NCI-H774 (cell line): ENCODE measurements at places on chromosomes 1 and 21.

DNA sequence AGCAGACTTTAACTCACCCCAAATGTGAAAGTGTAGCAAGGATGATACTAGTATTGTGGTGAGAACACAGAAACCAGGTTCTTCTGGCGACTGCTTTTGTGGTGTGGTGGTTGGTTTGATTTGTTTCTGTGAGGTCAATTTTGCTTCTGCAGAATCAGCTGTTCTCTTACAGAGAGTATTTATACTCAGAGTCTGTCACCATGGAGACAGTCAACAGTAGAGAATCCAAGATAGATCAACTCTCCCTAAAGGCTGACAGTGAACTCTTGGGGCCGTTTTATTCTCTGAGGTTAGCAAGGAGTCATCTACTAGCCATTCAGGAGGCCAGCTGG, at the start of gene CFAP107:
CFAP107 (plus strand) TSS at position 209 of the 332 bp plus-strand sequence. CDS start 231 bp downstream, outside the sequence.
- peak; percentile 2 for DNase-seq

GRCh38 chr1:154837672-154838171, 32.4 kb downstream of the KCNN3 start:
- peak; percentile 60 for DNase-seq

- no peak for DNase-seq
Observed at GRCh38 chr1:167503626-167504466, 14.5 kb downstream of the CD247 start.

DNA sequence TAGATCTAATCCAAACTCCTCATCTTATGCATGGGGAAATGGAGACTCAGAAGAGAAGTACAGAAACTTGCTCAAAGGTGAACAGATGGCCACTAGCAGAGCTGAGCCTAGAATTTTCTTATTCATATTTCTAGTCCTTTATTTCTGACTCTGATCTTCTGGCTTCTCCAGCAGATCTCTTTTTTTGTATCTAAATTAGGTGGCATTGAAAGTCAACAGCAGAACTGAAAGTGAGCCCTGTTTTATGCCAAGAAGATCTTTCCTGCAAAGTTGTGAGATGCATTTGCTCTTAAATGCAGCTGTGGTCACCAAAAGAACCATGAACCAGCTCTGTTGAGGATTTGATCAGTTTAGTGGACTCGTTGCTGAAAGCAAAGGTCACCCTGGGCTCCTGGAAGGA, 75.5 kb downstream of the KAZN start:
- no peak for DNase-seq

DNA sequence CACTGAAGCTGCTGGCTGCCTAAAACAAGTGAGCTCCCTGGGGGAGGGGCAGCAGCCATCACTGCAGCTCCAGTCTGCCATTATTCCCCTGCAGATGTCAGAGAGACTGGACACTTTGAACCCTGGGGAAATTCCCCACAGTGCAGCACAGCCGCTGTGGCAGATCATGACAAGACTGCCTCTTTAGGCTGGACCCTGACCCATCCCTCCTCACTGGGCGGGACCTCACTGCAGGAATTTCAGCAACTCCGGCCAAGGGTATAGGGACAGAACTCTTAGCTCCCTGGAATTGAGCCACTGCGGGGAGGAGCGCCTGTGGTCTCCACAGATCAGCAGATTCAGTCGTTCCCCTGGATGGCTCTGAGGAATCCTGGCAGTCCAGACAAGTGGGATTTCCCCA, 964.6 kb downstream of the BRINP3 start:
- no peak for DNase-seq

DNA sequence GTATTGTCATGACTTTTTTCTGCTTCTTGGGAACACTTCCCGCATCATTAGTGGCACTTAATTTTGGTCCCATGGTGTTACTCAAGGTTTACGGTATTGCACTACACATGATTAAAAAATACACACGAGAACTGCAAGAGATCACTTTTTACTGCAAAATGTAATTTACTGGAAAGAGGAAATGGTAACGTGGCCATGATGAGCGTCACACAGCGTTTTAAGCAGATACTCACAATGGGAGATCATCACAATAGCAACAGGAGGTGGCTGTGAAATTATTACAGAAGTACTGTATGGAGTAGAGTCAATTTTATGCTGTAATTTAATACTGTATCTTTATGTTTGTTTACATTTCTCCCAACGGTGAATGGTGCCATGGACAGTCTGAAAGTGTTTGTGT, 1510.3 kb downstream of the AMY1C start:
- DNase-seq = no peak

DNA sequence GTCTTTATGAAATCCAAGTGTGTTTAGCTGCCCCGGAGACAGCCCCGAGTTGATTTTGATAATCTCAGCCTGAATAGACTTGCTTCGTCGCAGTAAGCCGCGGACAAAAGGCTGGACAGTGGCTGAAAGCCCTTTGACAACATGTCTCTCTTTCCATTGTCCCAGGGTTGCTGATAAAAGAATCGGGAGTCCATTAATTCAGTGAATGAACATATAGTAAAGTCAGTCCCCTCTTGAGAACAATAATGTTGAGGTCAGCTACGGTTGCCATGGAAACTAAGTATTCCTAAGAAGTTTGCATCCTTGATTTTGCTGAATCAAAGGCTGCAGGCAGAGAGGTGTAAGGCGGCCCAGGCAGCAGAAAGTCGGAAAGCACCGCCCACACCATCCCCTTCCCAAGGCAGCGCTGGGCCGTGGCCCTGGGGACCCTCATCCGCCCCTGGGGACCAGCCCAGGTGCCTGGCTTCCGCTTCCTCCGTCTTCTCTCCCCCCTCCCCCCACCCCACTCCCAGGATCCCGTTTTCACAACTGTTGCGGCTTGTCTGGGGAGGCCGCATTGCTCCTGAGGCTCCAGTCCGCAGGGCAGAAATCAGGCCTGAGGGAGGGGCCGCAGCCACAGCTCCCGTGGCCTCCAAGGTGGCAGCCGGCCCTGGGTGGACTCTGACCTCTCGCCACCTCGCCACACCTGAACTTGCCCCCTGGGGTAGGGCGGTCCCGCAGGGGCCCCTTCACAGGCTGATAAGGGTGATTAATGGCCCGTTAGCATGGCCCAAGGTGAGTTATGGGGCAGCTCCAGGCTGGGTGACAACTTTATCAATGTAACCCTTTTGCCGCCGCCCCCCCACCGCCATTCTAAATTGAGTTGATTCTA, 180.9 kb downstream of the PRDM16 start:
- no peak for DNase-seq

GRCh38 chr21:42746593-42747275, 93.3 kb downstream of the PDE9A start:
- DNase-seq = no peak

GRCh38 chr1:167752219-167752985, 30.6 kb downstream of the MPZL1 start:
- DNase-seq = no peak

GRCh38 chr1:155077758-155078445, 735 bp upstream of the EFNA3 start:
- DNase-seq = no peak

DNA sequence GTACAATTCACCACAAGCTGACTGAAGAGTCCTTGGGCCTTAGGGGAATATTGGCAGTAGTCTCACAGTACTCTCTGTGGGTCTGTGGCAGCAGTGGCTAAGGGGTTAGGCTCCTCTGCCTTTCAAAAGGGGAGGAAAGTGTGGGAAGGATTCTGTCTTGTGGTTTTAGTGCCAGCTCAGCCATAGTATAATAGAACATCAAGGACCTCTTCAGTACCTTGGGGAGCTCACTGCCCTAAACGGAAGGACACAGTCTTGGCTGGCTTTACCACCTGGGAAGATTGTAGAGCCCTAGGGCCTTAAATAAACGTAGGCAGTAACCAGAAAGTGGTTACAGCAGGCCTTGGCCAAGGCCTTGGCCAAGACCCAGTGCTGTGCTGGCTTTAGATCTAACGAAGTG, 265.7 kb downstream of the COL11A1 start:
- no peak for DNase-seq

DNA sequence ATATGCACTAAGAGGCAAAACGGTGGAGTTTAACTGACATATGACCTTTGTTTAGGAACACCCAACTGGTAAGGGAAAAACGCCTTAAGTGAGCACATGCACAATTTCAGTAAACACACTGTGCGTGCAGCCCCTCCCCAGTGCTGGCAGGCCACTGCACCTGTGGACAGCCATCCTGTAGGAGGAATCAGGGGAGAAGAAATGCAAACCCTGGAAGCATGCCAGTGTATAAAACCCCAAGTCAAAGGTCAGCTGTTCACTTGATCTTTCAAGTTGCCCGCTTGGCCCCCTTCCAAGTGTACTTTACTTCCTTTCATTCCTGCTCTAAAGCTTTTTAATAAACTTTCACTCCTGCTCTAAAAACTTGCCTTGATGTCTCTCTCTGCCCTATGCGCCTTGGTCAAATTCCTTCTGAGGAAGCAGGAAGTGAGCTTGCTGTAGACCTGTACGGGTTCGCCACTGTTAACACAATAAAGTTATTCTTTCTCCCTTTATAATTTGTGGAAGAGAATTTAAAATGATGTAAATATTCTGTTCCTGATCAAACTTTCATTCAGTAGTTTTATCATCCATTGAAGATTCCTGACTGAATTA, 31.8 kb downstream of the USP25 start:
- no peak for DNase-seq

DNA sequence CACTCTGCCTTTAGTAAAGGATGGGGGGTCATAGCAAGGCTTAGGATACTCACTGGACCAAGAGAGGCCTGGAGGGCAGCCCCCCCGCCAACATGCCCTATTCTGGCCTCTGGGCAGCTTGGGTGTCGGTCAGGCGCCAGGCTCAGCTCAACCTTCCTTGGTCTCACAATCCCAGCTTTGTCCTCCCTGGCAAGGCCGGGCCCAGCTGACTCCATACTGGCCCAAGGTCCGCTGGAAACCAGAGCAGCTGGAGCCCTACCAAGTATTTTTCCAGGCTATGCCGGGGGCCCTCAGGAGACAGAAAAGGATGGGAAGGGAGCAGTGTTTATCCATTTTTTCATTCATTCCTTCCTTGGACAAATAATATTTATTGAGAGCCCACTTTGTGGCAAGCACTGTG, 6.2 kb downstream of the FBXO2 start:
- DNase-seq = no peak

DNA sequence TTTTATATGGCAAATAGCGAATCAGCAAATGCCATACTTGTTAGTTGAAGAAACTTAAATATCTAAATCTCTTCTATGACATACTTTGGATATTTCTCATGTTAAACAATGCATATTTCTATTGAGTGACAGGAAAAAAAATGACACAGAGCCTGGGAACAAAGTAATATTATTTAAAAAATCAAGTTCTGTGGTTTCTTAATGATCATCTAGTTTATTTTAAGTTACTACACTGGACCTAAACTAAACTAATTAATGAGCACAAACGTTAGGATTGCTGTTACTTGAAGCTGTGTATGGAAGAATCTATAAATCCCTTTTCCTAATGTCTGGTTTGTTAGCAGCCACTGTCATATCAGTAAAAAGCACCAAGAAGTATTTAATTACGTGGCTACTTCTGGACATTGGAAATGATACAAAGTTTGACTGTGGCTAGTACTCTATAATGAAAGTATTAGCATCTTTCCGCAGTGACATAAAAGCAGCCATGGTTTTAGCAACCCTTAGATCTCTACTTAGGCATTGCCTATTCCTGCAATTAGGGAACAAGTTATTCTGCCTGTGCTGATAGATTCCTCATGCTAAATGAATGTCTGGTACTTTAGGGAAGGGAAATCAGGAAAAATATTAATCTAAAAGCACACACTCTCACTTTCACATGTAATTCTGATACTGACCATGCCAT, 981.7 kb upstream of the B3GALT2 start:
- no peak for DNase-seq

- DNase-seq = no peak
Observed at GRCh38 chr1:11245904-11246719, 16.2 kb downstream of the MTOR start.

- no peak for DNase-seq
Observed at GRCh38 chr1:248155927-248156326, 11.0 kb downstream of the OR2M5 start.

DNA sequence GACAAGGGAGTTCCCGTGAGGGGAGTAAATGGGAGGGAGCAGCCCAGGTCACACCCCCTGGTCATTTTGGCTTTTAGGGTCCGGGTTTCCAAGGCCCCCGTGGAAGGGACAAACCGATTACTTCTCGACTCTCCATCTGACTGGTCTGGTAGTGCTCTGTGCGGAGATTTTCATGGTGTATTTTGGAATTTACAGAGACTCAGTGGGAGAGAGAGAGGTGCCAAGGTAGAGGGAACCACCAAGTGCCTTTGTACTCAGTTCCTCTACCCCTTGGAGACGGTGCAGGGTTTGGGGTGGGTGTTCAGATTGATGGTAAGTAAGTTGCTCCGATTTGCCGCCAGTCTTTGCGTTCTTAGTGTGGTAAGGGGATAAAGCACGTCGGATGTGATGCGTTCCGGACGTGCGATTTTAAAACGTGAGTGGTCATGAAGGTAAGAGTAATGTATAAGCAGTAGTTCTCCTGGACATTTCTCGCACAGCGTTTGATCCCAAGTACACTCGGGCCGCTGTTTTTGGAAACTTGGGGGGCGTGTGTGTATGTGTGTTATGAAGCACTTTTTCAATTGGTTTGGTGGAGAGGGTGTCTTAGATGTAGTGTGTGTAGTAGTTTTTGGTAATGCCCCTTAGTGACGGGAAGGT, 682 bp downstream of the SUCO start:
- DNase-seq = no peak

- DNase-seq = no peak
Observed at GRCh38 chr1:207811920-207812720, 60.3 kb downstream of the CD46 start.
